Vagina (tissue), 2 donors: ENCODE measurements at places on chromosomes 1 and 21. TPM values are rescaled to one million over a fixed set of nuclear protein-coding genes. Genes with fewer than 3 reads are reported as not detected.

The TTC39A gene
- 11.5 TPM for total RNA-seq

The AMY2B gene
- total RNA-seq: 25.0 TPM

GRCh38 chr1:23129846-23130245 is 38.8 kb downstream of the LUZP1 start:
- no peak for DNase-seq

The PPM1J gene
- 7.9 TPM for total RNA-seq

The SLC22A15 gene
- total RNA-seq: 9.8 TPM

DNA sequence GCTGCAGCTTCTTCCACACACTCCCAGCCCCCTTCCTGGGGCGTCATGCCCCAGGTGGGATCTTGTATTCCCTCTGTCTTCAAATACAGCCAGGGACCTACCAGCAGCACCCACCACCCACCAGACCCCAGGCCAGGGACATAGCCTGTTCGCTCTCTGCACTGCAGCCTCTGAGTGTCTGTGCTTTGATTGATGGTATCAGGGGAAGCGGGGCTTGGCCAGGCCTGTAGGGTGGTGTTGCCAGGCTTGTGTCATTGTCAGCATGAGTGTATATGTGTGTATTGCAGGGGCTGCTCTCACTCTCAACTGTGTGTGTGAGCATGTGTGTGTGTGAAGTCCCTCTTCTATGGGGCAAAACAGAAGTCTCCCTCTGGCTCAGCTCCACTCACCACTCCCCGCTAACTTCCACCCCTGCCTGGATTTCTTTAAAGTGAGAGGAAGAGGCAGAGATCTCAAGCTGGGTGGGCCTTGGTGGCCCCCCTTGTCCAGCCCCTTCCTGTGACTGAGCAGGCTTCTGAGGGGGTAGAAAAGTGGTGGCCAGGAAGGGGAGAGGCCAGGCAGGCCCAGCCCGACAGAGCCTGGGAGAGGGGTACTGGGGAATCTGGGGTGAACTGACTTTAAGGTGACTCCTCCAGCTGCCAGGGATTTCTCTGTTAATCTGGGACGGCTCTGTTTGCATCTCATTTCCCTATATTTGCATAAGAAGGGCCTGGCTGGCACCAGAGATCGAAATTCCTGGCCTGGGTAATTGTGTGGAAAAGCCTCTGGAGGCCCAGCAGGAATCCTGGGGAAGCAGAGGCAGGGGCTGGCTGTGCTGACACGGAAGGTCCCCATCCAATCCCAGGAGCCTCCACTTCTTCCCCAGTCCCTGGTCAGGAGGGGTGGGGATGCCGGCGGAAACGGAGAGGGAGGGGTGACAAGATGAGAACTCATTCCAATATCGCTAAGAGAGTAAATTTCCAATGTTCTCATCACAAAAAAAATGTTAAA is 18.6 kb upstream of the ADGRB2 start:
- DNase-seq: no peak

- DNase-seq: no peak
Measured at GRCh38 chr1:58754073-58754613, 29.7 kb downstream of the JUN start.

DNA sequence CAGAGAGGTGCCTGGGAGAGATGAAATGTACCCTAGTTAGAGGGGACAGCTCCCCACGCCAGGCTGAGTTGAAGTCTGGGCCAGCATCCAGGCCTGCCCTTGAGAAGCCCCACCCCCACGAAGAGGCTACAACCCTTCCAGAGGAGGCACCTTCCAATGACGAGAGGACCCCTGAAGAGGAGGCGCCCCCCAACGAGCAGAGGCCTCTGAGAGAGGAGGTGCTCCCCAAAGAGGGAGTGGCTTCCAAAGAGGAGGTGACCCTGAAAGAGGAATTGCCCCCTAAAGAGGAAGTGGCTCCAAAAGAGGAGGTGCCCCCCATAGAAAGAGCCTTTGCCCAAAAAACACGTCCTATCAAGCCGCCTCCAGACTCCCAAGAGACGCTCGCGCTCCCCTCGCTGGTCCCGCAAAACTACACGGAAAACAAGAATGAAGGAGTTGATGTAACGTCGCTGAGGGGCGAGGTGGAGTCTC is 3.1 kb downstream of the EVA1B start:
- no peak for DNase-seq
